Activated naive CD4-positive, alpha-beta T cell treated with Interleukin-2 at 50 U/mL for 16 hours (primary cell): ENCODE measurements at places on chromosomes 2 and 18.

DNA sequence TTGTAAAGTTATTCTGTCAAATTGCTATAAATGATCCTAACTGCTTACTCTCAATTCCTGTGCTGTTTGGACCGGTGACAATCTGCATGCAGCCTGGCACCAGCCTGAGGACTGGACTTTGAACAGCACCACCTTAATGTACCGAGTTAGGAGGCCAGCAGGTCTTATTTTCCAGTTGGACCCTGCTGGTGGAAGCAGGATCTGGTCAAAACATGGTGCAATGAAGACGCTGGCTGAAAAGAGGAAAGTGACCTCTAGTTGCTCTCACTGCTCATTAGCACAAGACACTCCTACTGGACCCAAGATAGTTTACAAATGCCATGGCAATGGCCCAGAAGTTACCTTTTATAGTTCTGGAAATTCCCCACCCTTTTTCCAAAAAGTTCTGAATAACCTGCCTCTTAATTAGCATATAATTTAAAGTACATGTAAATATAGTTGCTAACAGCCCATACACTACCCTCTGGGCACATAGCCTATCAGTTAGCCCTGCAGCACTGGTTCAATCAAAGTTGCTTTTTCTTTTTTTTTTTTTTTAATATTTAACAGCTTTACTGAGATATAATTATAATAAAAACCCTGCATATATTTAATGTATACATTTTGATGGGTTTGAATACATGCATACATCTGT is 35.8 kb downstream of the RBKS start:
- DNase-seq, result no peak

DNA sequence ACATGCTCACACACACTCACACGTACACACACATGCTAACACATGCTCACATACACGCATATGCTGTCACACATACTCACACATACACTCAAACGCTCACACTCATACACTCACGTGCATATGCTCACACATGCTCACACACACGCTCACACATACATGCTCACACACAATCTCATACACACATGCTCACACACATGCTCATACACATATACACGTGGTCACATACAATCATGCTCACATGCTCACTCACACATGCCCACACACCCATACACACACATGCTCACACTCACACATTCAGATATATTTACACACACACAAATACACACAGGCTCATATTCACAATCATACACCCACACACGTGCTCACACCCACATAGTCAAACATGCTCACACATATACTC is 17.5 kb upstream of the SALL3 start:
- no peak for DNase-seq

- DNase-seq, result no peak
Measured at GRCh38 chr2:55231546-55232083, 478 bp downstream of the CLHC1 start.

GRCh38 chr2:226733189-226733858 is 66.3 kb downstream of the IRS1 start:
- DNase-seq, result no peak

GRCh38 chr2:145806546-145806945 is 1286.6 kb upstream of the ZEB2 start:
- no peak for DNase-seq

GRCh38 chr18:56284319-56284718 is 354.1 kb downstream of the TXNL1 start:
- DNase-seq, result no peak

- no peak for DNase-seq
Measured at GRCh38 chr2:107719836-107720235, 106.9 kb upstream of the RGPD4 start.

GRCh38 chr2:9674891-9675414 is 44.2 kb upstream of the YWHAQ start:
- no peak for DNase-seq

DNA sequence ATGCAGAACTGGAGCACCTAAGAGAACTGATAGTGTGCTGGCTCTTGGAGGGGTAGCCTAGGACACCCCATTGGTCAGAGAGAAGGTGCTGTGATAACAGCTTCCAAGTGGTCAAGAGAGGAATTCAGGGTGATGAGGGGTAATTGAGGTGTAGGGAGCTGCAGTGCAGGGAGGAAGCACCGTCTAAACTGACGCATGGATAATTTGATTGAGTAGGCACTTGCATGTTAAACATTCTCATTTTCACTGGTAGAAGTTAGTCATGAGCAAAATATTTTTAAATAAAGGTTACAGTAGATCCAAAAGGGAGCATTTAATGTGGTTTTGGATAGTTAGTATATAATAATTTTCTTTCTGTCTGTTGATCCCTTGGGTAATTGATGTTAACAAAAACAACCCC is 155.1 kb upstream of the TCF4 start:
- no peak for DNase-seq

DNA sequence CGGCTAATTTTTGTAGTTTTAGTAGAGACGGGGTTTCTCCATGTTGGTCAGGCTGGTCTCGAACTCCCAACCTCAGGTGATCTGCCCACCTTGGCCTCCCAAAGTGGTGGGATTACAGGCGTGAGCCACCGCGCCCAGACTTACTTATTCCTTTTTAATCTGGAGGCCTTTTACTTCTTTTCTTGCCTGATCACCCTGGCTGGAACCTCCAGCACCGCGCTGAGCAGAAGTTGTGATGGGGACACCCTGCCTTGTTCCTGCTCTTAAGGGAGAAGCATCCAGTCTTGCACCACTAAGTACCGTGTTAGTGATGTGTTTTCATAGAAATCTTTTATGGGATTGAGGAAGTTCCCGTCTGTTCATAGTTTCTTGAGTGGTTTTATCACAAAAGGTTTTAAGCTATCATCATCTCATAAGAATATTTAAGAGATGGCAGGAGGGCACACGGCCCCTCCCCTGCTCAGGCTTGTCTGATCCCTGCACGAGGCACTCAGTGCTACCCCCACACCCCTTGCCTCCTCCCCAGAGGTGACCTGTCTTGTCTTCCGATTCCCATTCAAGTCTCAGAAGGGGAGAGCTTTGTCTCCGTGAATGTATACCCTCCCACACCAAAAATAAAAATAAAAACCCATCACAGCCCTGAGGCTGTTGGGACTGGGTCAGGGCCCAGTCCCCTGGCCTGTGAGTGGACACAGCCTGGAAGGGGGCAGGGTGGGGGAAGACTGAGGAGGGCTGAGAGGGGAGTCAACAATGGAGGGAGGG is 65.3 kb upstream of the SMAD7 start:
- DNase-seq, result no peak

DNA sequence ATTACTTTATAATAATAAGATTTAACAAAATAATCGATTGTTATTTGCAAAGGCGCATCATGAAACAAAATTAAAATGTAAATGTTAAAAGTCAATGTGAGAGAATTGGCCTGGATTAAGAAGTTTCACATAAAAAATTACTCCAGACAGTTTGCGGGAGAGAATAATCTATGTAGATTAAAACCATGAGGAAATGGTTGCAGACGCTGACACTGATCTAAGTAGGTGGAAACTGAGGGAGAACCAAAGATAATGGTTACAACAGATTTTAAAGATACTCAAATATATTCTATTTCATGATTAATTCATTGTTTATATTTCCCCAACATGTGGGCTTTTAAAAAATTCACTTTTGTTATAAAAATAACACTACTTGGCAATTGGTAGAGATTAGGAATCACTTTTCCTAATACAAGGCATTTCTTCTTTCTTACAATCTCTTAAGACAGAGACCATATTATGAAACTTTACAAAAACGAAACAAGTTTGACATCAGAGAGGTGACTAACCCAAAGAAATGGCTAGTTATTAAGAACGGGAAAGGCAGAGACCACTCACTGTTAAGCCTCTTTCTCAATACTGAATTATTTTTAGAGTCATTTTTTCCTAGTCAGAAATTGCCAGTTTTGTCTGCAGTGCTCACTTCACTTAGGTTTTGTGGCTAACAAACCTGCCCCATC is 1.6 kb downstream of the KANSL1L start:
- DNase-seq, result no peak

DNA sequence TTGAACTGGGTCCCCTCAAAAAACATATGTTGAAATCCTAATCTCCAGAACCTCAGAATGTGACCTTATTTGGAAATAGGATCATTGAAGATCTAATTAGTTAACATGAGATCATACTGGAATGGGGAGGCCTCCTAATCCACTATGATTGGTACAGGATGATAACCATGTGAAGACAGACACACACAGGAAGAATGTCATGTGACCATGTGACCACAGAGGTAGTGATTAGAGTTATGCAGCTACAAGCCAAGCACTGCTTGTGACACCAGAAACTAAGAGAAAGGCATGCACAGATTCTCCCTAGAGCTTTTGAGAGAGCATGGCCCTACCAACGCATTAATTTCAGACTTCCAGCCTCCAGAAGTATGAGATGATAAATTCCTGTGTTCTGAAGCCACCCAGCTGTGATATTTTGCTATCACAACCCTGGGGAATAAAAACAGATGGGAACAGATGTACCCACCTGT is 47.0 kb upstream of the TGIF1 start:
- DNase-seq, result no peak

DNA sequence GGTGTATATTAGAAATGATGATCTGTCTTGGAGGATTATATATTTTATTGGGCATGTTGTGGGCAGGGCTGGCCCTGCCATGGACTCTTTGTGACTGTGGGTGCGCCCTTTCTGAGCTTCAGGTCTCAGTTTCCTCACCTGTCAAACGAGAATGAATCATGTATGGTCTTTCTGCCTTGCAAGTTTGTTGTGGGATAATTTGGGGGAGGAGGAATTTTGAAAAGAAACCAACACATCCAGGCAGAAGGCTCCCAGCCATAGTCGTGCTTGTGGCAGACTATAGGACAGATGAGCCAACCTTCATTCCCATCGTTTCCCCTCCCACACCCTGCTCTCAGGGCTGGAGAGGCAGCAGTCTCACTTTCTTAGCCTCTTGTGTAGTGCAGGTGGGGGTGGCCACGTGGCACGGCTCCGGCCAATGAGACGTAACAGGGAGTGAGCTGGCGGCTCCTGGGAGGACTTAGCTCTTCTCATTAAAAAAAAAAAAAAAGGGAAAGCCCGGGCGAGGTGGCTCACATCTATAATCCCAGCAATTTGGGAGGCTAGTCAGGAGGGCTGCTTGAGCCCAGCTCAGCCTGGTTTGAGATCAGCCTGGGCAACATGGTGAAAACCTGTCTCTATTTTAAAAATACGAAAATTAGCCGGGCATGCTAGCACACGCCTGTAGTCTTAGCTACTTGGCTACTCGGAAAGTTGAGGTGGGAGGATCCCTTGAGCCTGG is 63.1 kb downstream of the RHOB start:
- no peak for DNase-seq

DNA sequence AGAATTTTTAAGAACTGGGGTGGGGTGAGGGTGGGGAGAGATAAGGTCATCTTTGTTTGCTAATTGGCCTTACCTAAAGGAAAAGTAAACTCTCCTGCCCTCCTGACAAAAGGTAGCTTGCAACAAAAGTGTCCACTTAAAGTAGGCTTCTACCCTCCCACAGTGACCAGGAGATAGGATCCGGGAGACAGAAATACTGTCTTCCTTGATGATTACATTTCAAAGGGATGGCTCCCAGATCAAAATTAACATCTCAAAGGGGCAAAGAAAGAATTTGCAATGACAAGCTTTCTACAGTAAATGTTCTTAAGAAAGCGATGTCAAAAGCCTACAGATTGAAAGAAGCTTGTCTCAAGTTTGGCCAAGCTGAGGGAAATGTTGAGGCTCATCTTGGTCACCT is 775.3 kb downstream of the CPS1 start:
- DNase-seq, result no peak

GRCh38 chr2:6336752-6337471 is 528.8 kb downstream of the CMPK2 start:
- DNase-seq, result no peak

- DNase-seq, result no peak
Measured at GRCh38 chr2:240705204-240705791, 13.6 kb downstream of the AQP12A start.

DNA sequence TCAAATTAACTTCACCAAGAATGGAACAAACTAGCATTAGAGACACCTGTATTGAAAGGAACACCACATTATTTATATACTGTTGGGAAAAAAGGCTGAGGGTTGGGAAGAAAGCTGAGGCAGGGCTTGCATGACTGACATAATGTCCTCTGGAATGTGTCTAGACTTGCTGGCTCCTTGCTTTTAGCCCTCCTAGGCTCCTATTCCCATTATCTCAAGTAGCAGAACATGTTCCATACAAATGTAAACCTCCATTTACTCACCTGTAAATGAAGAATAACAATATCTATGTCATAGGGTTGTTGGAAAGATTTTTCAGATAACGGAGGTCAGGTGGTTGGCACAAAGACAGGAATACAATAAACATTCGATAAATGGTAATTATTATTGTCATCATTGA is 976 bp upstream of the ACADL start:
- no peak for DNase-seq

- no peak for DNase-seq
Measured at GRCh38 chr18:22841840-22842239, 91.3 kb upstream of the RBBP8 start.

GRCh38 chr2:80073134-80073561 is 231.4 kb downstream of the LRRTM1 start:
- DNase-seq, result no peak

GRCh38 chr2:54543733-54544396 is 87.7 kb downstream of the SPTBN1 start:
- DNase-seq, result no peak

DNA sequence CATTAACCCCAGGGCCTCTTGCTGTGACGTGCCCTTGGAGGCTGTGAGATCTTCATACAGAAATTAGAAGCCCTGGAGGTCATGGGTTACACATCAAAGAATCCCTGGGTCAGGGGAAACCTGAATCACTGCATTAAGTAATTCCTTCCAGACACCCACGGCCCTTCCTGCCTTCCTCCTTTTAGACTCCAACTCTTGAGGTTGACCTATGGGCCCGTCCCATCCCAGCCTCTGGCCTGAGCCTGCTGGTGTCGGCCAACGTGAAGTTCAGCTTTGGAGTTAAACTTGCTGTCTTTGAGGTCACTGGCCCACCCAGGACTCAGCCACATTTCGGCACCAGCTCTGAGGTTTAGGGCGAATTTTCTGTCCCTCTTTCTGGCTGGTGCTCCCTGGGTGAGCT is 198.3 kb downstream of the ACKR3 start:
- no peak for DNase-seq
